Thymus (tissue), 14 donors: ENCODE measurements at places on chromosomes 7 and 10.

DNA sequence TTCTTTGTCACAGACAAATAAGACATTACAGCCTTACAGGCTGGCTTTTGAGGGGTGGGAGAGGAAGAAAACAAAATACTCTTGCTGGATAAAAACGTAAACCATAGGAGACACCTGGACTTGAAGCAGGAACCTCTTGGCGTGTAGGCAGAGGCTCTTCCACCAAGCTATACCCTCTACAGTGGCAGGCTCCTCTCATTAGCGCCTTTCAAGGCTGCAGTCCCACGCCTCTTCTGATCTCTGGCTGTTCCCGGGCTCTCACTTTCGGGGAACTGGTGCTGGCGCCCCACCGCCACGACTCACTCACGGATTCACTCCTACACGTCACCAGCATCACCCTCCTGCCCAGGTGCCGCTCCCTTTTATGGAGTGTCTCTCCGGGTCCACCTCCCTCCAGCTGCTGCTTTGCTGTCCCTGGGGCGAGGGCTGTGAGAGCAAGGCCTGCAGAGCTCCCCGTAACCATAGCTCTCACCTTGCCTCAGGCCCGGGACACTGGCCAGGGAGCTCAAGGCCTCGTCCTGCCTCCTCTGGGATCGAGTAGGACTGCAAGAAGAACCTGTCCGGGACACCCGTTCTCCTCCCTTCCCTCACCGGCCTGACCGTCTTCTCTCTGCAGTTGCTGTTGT, 62.6 kb downstream of the ZNF777 start:
- DNase-seq = no peak
- no peak overlapping the region for H3K27ac ChIP-seq
- no peaks in the 10 kb centered on the region for H3K36me3 ChIP-seq
- no peak overlapping the region for H3K4me3 ChIP-seq

DNA sequence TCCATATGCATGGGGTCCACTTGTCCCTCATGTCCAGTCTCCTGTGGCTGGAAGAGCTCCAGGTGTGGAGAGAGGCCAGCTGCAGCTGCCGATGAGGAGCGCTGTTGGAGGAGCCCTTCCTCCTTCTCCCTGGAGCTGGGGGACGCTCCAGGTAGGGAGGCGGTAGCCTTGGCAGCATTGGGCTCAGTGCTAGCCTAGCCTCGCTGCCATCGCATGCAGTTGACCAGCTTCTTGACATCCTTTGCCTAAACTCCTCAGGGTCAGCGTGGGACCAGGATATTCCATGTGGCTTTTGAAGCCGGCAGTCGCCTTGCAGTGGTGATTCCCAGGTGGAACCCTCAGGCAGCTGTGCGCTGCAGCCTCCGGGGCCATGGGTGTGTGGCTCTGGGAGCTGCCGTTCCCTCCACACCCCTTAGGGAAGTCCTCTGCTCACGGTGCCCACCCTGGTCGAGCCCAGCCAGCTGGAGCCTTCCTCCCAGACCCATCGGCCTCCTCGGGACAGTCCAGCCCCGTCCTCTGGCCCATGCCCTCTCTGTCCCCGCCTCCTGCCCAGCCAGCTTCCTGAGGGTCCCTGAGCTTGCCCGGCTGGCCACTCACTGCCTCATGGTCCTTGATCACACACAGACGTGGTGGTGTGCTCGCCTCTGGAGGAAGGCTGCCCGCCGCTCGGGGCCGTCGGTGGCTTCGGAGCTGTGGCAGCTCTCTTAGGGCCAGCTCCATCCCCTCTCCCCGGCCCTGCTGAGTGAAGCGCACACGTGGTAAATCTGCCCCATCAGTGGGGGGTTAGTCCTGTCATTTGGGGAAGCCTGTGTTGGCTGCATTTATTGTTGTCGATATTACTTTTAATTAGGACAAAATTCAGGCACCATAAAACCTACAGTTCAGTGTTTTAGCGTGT, 21.2 kb downstream of the INPP5A start:
- no peak overlapping the region for H3K4me3 ChIP-seq
- no peaks in the 10 kb centered on the region for H3K27me3 ChIP-seq
- H3K27ac ChIP-seq = no peak overlapping the region

- no peaks in the 10 kb centered on the region for H3K36me3 ChIP-seq
- no peaks in the 10 kb centered on the region for H3K27me3 ChIP-seq
- H3K4me1 ChIP-seq = no peaks in the 10 kb centered on the region
- no peak overlapping the region for H3K27ac ChIP-seq
- DNase-seq = no peak
Observed at GRCh38 chr10:126598009-126598408, 72.5 kb downstream of the C10orf90 start.

DNA sequence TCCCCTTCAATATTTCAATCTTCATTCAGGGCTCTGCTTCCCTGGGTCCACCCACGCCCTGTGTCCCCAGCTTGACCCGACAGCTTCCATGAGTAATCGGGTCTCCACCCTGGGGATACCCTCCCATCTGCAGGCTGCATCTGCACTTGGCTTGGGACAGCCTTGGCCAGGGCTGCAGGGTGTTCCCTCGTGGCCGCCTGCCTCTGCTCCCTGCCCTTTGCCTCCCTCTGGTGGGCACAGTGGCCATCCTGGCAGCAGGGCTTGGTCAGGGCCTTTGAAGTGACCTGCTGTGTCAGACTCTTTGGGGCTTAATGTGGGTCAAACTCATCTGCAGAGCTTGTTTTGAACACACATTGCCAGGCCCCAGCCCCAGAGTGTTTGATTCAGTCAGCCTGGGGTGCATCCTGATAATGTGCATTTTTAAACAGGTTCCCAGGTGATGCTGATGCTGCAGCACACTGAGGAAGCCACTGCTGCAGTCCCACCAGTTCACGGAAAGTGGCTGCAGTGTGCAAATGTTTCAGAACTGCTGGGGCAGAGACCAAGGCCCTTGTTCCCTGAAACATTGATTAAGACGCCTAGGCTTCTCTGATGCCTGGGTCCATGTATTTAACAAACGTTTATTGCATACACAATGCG, 80.7 kb upstream of the SEC61G start:
- no peak overlapping the region for H3K4me3 ChIP-seq
- H3K4me1 ChIP-seq = no peaks in the 10 kb centered on the region
- no peak overlapping the region for H3K27ac ChIP-seq
- DNase-seq = no peak
- H3K27me3 ChIP-seq = no peaks in the 10 kb centered on the region

- no peak overlapping the region for H3K27ac ChIP-seq
- H3K4me1 ChIP-seq = no peaks in the 10 kb centered on the region
- DNase-seq = no peak
- no peaks in the 10 kb centered on the region for H3K36me3 ChIP-seq
- no peaks in the 10 kb centered on the region for H3K27me3 ChIP-seq
Observed at GRCh38 chr7:111903797-111904196, 302.4 kb downstream of the DOCK4 start.

DNA sequence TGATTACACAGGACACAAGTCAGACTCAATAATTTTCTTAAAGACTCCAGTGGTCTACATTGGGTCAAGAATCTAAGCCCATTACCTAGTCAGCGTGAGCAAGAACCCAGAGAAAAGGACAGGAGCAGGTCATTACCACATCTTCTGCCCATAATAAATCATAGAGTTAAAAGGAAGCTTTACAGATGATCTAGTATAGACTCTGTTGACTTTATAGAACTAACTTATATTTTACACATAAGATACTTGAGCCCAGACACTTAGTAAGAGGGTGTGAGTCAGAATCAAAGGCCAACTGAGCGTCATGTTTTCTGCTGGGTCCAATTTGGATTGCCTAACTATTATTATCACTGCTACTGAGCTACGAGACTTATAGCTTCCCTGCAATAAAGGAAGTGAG, 206.1 kb upstream of the NPSR1 start:
- H3K27me3 ChIP-seq = no peaks in the 10 kb centered on the region
- no peak overlapping the region for H3K4me3 ChIP-seq
- no peaks in the 10 kb centered on the region for H3K36me3 ChIP-seq
- H3K4me1 ChIP-seq = no peaks in the 10 kb centered on the region

DNA sequence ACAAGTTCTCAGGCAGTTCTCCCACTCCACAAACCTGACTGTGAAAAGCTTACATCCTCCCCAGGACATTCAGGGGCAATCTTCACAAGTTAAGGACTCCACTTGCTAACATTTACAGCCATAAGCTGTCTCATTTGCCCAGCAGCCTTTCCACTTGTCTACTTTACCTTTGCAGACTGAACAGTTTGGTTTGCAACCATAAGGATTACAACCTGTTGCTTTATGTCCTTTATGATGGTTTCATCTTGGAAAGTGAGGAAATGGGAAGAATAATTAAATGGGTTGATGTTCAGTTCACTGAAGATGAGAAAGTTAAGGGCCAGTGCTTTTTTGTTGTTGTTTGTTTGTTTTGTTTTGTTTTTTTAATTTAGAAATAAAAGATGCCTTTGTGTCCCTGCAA, 92.4 kb downstream of the FAM204A start:
- H3K36me3 ChIP-seq = no peaks in the 10 kb centered on the region
- no peak overlapping the region for H3K4me3 ChIP-seq
- H3K27ac ChIP-seq = no peak overlapping the region
- H3K4me1 ChIP-seq = no peaks in the 10 kb centered on the region

GRCh38 chr7:100679129-100679926, 5.8 kb downstream of the GNB2 start:
- no peaks in the 10 kb centered on the region for H3K27me3 ChIP-seq
- no peak overlapping the region for H3K4me3 ChIP-seq
- H3K36me3 ChIP-seq = peaks cover 78% of the 10 kb centered on the region
- no peak for DNase-seq

DNA sequence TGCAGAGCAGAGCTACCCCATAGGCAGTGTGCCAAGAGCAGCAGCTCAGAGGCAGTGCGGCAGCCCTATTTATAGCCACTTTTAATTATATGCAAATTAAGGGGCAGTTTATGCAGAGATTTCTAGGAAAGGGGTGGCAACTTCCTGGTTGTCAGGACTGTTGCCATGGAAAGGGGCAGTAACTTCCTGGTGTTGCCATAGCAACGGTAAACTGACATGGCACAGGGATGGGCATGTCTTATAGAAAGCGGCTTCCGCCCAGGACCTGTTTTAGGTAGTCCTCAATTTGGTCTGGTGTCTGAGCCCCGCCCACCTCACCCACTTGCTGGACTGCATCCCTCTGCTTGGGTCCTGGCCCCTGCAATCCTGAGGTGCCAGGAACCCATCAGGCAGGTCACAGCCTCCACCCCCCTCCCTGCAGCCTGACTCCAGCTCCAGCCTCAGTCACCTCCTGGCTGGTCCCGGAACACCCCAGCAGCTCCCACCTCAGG, 115.8 kb downstream of the TMEM130 start:
- no peaks in the 10 kb centered on the region for H3K36me3 ChIP-seq
- H3K27ac ChIP-seq = no peak overlapping the region
- DNase-seq = no peak
- no peaks in the 10 kb centered on the region for H3K27me3 ChIP-seq
- H3K4me3 ChIP-seq = no peak overlapping the region

DNA sequence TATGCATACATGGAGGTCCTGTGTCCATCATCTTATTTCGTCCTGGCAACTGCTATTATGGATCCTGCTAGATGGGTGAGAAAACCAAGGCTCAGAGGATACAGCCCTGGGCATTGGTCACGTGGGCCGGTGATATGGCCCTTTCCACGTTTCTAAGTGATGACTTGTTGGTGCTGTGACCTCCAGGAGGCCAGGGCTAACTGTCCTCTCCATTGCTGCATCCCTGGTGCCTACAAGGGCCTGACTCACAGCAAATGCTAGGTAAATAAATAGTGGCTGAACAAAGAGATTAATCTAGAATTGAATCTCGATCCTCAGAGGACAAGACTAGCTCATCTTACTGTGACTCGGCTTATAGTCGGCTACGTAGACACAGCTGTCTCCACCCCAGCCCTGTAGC, 78.6 kb downstream of the FAM53B start:
- no peaks in the 10 kb centered on the region for H3K27me3 ChIP-seq
- no peak overlapping the region for H3K27ac ChIP-seq
- H3K4me3 ChIP-seq = no peak overlapping the region
- H3K4me1 ChIP-seq = peaks cover 73% of the 10 kb centered on the region
- peaks cover 85% of the 10 kb centered on the region for H3K36me3 ChIP-seq

DNA sequence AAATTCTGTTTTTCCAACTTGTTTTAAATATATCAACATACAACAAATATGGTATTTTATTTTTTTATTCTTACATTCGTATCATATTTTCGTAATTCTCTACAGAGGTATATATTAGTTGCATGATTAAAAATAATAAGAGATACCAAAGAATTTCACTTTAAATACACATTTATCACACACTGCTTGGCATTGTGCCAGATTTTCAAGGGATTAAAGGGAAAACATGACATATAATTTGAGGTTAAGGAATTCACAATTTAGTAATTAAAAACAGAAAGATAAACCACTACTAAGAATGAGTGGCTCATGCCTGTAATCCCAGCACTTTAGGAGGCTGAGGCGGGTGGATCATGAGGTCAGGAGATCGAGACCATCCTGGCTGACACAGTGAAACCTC, 484.7 kb upstream of the SORCS1 start:
- H3K4me1 ChIP-seq = no peaks in the 10 kb centered on the region
- no peak overlapping the region for H3K4me3 ChIP-seq
- no peaks in the 10 kb centered on the region for H3K36me3 ChIP-seq
- no peak for DNase-seq
- no peak overlapping the region for H3K27ac ChIP-seq

DNA sequence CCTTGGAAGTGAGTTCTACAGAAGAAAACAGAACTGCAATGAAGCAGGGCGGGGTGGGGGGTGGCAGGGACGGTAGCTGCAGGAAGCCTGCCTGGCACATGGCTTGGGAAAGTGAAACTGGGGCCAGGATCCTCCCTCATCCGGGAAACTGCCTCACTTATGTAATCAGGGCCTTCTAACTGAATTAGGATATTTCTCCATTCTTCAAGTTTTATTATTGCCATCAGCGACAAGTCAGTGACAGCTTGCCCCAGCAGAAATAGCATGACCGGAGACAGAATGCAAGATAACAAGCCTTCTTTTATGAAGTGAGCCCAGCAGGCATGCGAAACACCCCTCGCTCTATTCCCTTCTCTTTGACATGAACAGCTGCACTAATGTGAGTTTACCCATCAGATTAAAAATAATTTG, 77.5 kb upstream of the CACUL1 start:
- no peak overlapping the region for H3K27ac ChIP-seq
- no peaks in the 10 kb centered on the region for H3K27me3 ChIP-seq
- H3K4me1 ChIP-seq = no peaks in the 10 kb centered on the region
- H3K4me3 ChIP-seq = no peak overlapping the region

DNA sequence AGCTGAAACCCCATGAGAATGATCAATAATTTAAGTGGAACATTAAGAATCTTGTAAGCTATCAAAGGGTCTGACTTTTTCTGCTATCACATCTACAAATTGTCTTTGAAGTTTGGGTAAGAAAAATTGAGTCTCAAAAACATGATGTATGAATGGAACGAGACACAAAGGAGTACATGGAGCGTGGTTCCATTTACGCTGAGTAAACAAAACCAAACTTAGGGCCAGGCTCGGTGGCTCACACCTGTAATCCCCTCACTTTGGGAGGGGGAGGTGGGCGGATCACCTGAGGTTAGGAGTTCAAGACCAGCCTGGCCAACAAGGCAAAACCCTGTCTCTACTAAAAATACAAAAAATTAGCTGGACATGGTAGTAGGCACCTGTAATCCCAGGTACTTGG, 24.3 kb downstream of the SMC3 start:
- H3K36me3 ChIP-seq = peaks cover 77% of the 10 kb centered on the region
- DNase-seq = no peak
- no peaks in the 10 kb centered on the region for H3K27me3 ChIP-seq
- H3K4me3 ChIP-seq = no peak overlapping the region
- no peaks in the 10 kb centered on the region for H3K4me1 ChIP-seq
- H3K27ac ChIP-seq = no peak overlapping the region
